Liver (tissue), 10 donors: ENCODE measurements at places on chromosomes 12 and 14.

DNA sequence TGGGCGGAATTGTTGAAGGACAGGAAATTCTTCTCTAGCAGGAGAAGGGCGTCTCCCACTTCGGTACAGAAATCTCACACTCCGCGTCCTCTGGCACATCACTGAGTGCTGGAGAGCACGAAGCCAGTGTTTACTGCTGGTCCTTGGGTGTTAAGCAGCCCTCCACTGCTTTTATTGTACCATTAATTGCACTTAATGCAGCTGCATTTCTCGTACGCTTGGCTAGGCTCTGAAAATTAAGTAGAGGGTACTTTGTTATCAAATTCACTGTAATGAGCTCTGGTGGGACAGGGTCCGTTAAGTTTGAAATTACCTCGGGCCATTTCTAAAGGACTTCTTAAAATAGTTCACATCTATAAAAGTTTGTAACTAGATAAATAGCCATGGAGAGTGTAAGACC lies 411.2 kb downstream of the NPAS3 start:
- no peak for DNase-seq

DNA sequence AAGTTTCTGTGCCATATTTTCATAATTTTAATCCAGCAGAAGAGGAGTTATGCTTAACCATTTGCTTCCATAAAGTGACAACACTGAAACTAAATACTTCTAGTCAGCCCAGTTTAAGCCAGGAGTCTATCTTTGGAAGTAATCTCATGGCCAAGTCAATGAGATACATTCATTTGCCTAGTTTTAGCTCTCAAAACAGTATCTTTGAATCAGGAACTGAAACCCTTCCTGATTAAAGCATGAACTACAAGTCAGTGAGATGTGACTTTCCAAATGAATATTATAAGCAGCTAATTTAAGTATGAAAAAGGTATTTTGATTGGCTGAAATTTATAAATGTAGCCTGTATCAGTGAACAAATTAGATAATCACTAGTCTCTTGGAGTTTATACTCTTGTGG lies 491.5 kb downstream of the SLC6A15 start:
- no peak for DNase-seq

- DNase-seq, result no peak
Measured at GRCh38 chr12:24608637-24609285, 340.1 kb downstream of the BCAT1 start.

DNA sequence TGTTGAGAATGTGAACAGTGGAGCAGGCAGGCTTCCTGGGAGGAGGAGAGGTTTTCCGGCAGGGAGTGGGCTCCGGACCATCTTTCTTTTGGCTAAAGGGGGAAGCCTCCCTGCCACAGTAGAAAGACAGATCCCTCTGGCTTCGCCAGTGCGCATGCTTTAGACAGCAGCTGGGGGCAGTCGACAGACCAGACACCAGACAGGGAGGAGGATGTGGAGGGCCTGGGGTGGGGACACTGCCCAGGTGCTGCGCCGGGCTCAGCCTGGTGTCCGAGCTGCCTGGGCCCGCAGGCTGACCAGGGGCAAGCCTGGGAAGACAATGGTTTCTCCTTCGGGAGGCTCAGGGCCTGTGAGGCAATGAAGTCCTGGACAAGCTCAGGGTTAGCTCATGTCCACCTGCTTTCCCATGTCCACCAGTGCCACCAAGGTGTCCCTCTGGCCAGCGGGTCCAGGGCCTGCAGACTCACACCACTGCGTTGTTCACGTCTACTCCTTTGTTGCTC lies 67.3 kb downstream of the PRIMA1 start:
- DNase-seq, result no peak

DNA sequence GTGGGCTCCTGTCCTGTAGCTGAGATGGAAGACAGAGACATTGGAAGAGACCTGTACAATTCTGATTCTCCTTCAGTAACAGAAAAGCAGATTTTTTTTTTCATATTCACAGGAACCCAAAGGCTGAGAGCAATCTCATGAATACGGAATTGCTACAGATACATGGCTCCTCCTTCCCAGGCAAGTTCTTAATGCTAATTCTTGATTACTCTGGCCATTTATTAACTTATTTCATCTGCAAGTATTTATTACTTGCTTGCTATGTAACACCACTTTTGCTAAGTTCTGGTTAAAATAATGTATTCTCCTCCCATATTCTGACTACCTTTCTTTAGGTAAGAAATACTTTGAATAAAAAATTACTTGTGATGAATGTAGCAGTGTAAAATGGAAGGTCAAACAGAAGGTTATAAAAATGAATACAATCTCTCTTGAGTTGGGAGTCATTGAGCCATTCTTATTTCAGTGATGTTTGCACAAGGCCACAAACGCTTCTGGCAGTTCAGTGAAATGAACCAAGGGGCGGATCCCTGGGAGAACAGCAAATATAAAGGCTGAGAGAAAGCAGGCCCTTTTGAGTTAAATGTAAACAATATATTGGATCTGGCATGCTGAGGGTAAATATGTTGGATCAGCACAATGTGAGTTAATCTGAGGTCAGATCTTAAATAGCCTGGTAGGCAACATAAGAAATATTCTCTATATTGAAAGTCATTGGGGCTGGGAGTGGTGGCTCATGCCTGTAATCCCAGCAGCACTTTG lies 37.6 kb downstream of the MUCL1 start:
- DNase-seq, result no peak

DNA sequence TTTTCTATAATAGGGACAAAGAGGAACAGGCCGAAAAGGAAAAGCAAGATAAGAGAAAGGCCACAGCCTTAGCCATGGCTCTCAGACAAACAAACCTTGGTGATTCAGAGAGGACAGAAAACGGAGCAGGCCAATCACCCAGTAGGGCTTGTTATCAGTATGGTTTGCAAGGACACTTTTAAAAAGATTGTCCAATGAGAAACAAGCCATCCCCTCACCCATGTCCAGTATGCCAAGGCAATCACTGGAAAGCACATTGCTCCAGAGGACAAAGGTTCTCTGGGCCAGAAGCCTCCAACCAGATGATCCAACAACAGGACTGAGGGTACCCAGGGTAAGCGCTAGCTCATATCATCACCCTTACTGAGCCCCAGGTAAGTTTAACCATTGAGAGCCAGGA lies 243.8 kb upstream of the BTG1 start:
- DNase-seq, result no peak

GRCh38 chr14:101118746-101119591 lies 215.4 kb upstream of the RTL1 start:
- DNase-seq, result peak; percentile 32

DNA sequence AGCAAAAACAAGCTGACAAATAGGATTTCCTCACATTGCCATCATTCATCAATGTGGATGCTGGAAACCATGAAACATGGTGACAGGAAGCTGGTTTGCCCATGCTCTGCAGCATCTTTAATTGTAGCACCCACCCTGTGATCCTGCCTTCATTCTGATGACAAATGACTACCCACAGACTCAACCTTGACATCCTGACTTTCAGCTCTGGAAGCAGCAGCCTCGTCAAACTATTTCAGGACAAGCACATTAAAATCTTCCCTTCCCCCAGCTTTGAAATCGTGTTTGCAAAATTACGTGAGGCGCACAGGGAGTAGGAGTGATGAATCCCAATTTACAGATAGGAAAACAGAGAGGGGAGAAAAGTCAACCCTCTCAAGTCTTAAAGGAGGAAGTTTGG lies 285.5 kb downstream of the GLT1D1 start:
- no peak for DNase-seq

- DNase-seq, result no peak
Measured at GRCh38 chr14:93645200-93645599, 143.1 kb downstream of the PRIMA1 start.

DNA sequence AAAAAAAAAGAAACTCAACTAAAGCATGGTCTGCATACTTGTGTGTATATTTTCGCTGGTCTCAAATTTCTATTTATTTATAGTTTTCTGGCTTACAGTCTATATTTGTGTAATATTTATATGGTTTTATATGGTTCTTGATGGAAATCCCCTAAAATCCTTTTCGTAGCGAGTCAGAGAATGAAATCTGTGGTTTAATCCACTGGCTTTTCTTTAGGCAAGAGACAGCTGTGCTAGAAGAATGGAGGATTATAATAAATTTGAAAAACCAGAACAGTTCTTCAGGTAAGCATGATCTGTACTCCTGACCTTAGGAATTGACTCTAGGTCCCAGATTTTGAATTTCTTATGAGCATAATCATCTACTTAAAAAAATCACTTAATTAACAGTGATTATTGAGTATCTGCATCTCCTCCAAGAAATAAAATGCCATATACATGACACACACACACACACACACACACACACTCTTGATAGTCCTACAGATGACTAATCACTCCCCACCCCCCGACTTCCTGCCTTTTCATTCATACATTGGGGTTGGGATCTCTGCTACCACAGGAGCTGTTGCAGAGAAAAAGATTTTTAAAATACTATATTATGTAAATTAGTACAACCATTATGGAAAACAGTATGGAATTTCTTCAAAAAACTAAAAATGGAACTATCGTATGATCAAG lies 113.4 kb downstream of the CRADD start:
- no peak for DNase-seq

DNA sequence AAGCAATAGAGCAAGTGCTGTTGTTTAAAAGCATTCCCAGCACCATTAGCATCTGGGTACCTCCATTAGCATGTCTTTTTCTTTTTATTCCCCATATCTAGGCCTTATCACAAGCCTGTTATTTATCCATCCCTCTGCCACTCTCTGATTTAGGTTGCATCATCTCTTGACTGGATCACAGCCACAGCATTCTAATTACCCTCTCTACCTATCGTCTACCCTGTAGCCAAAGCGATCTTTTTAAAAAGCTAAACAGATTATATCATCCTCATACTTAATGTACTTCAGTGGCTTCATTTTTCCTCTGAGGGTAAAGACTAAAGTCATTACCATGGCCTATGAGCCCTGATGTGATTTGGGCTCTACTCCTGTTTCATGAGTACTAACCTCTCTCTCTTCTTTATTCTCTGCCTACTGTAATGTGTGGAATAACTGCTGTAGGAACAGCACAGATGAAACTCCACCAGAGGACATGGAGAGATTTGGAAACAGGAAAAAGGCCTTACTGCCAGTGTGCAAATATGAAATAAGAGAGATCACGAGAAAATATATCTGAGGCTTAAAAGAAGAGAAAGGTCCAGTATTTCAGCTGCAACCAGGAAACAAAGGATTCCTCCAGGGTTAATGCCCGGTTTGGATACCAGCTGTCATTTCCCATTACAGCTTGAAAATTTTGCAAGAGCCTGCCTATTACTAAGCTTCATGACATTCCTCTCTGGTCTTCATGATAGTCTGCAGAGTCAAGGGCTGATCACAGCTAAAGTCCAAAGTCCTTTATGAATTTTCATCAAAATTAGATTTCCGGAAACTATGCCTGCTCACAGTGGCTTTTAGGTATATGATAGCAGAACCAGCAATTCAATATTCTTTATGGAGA lies 422.5 kb upstream of the PDE3A start:
- no peak for DNase-seq

- no peak for DNase-seq
Measured at GRCh38 chr12:59936534-59936933, 340.7 kb downstream of the SLC16A7 start.

- DNase-seq, result no peak
Measured at GRCh38 chr12:57840726-57841125, 5.8 kb downstream of the CTDSP2 start.

DNA sequence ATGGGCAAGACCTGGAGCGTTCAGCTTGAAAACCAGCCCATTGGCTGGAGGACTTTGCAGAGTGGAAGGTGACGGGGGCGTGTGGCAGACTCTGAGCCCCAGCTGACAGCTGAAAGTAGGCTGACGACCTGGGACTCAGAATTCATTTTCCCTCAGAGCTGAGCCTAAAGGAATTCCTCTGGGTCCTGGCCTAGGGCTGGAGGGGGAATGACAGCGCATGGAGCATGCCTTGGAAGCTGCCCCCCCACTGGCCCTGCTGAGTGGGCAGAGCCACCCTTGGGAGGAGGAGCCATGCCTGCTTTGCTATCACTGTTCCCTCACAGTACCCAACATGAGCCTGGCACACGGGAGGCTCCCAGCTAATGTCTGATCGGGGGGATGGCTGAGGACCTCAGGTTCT lies 25.4 kb upstream of the SMOC1 start:
- DNase-seq, result no peak

GRCh38 chr12:6277982-6278438 lies 32.5 kb upstream of the PLEKHG6 start:
- no peak for DNase-seq

- DNase-seq, result no peak
Measured at GRCh38 chr12:47777741-47778558, 4.9 kb downstream of the SLC48A1 start.

GRCh38 chr12:66733839-66734238 lies 55.0 kb upstream of the GRIP1 start:
- no peak for DNase-seq

GRCh38 chr14:105187935-105188524 lies 6.9 kb upstream of the NUDT14 start:
- DNase-seq, result no peak
